ENCODE measurements at places on chromosomes 4 and X. TPM values are rescaled to one million over a fixed set of nuclear protein-coding genes. Genes with fewer than 3 reads are reported as not detected.
A peak's percentile ranks its signal among the peaks of the same experiment; 100 is the strongest.

GRCh38 chr4:78749972-78750727 lies 26.0 kb upstream of the BMP2K start:
- ATAC-seq = no peak

DNA sequence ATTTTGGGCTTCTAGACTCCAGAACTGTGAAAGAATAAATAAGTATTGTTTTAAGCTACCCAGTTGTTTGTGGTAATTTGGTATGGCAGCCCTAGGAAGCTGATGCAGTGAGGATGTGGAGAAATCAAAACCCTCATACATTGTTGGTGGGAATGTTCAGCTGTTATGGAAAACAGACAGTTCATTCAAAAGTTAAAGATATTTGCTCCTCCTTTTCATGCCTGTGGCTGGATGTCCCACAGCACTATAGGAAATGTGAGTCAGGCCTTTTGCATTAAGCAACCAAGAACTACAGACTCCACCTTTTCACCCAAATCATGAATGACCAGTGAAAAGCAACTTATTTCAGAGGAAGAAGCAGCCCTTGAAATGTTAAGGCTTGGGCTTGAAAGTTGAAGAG lies 6.7 kb downstream of the BBS12 start:
- ATAC-seq = no peak

GRCh38 chrX:97691901-97692455 lies 808.3 kb downstream of the RPA4 start:
- no peak for ATAC-seq

GDI1 gene
- total RNA-seq = 128 TPM

CPZ gene
- total RNA-seq = 7.5 TPM

GRCh38 chr4:125944966-125945365 lies 630.2 kb downstream of the FAT4 start:
- ATAC-seq = no peak

ABCG2 gene
- total RNA-seq = 5.0 TPM

H2BW2 gene
- total RNA-seq = not detected

GRCh38 chr4:114941503-114941902 lies 171.9 kb downstream of the NDST4 start:
- ATAC-seq = no peak

DNA sequence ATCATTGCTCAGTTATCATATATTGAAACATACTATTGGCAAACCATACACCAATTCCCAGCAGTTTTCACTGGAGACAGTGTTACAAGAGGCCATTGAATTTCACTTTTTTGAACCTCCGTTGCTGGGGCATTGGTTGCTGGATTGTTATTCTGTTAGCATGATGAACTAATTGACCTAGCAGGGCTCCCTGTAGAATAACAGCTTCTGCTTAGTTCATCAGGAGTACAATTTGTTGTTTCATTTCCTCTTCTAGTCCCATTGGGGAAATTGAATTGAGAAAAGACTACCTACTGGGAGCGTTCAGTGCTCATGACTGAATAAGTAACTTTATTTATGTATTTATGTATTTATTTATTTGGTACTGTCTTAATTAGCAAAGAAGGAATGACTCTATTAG lies 151.6 kb downstream of the SLIT2 start:
- ATAC-seq = no peak

GRCh38 chr4:176741253-176741652 lies 51.5 kb downstream of the VEGFC start:
- no peak for ATAC-seq

GRCh38 chr4:143407474-143407873 lies 70.8 kb downstream of the GAB1 start:
- no peak for ATAC-seq

DNA sequence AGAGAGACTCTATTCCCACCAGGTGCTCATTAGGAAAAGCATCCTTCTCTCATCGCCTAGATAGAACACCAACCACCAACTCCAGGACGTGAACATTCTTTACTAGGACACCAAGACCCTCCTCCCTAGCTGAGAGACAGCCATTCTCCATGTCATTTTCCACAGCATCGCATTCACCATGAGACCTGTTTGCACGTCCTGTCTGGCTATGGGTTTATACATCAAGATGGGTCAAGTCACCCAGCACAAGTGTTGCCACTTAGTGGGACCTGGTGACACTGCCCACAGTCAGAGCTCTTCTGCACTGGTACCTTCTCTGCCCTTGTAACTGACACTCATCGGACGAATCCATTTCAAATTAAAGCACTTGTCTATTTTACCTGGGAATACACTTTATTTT lies 17.5 kb downstream of the LRP2BP start:
- no peak for ATAC-seq

LONRF3 gene
- 15.5 TPM for total RNA-seq

GRCh38 chr4:149891426-149891825 lies 75.8 kb upstream of the IQCM start:
- ATAC-seq = no peak

DNA sequence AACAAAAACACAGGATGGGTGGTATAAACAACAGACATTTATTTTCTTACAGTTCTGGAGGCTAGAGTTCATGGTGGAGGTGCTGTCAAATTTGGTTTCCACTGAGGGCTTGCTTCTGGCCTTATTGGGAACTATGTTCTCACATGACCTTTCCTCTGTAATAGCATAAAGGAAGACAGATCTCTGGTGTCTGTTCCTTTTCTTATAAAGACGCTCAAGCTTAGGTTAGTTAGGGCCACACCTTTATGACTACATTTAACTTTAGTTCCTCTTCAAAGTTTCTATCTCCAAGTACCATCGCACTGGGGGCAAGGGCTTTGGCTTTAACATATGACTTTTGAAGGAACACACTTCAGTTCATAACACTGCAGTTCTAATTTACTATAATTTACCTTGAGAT lies 543.8 kb upstream of the CPEB2 start:
- no peak for ATAC-seq

DNA sequence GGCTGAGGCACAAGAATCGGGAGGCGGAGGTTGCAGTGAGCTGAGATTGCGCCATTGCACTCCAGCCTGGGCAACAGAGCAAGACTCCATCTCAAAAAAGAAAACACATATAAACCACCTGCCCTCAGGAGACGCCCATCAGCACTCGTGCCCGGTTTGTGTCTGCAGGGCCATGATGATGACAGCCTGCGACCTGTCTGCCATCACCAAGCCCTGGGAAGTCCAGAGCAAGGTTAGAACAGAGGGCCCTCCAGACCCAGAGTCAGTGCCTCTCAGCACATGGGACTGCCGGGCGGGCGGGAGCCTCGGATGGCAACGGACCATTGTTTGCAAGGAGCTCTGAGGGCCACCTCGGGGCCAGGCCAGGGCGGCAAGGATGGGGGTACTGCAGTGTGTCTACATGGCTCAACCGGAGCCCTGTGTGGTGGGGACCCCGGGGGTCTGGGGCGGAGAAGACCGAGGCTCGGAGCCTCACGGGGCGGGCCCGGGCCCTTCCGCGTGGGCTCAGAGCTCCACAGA lies 9.3 kb downstream of the ATP5ME start:
- ATAC-seq = no peak

GRCh38 chr4:124105212-124105611 lies 607.3 kb downstream of the ANKRD50 start:
- no peak for ATAC-seq

DNA sequence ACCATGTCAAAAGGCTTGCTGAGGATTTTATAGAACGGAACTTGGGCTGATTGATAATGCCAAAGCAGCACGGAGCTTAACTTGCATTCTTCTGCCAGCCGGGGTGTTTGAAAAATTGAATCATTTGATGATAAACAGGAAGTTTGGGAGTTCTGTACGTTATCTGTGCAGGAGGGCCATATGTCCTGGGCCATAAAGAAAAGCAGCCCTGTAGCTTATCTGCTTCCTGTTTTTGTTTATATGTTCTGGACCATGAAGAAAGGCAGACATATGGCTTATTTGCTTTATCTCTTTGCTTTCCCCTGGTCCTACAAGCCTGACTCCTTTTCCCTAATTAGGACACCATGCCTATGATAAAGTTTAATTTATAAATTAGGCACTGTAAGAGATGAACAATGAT lies 62.4 kb downstream of the HOPX start:
- ATAC-seq = no peak

SLIT2 gene
- 83.6 TPM for total RNA-seq

TBC1D8B gene
- 4.0 TPM for total RNA-seq

DNA sequence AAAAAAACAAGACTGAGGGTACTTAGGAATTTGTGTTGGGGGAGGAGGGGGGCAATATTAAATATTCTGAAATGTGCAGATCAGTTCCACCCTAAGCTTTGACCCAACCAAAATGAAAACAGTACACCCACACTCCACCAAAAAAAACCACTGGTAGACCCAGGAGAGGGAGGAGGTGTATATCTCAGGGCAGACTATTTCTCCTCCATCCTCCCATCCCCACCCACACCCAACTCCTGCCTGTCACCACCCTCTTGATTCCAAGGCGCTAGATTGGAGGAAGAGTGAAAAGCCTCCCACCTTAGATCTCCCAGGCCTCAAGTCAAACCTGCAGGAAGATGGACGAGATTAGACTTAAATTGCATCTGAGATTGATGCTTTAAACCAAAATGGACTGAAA lies 76.6 kb upstream of the SRD5A3 start:
- ATAC-seq = no peak

GLRB gene
- 1.6 TPM for total RNA-seq

MAGEA12 gene
- total RNA-seq = not detected

GUF1 gene
- 14.7 TPM for total RNA-seq

DNA sequence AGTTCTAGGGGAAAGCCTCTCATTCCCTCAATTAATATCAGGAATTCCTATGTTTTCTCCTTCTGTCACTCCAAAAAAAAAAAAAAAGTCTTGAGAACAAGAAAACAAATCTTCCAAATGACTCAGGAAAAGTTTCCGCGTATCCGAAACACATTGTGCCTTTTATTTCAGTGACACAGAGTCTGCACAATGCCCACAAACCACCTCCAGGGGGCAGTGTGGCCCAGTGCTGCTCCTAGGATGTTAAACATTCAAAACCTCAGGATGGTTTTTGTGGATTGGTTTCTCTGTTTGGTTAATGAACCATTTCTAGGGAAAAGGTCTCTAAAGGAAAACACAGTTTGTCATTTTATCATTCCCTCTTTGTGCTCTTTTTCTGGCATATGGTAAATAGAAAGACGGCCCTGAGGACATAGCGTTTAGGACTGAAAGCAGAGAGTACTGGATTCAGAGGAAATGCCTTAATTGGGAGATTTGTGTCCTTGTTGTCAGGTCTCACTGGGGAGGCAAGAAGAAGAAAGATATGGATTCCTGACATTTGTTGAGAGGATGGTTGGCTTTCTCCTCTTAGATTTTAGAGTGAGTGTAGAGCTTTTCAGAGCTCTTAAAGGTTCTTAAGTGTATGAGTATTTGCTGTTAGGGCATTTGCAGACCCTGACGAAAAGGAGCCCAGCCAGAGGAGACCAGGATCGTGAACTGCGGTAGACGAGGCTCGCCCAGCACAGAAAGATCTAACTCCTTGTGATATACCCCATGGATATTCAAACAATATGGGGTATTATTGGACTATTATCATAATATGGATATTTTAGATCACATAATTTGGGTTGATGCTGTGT lies 65.7 kb upstream of the MAP9 start:
- peak; percentile 87 for ATAC-seq

RNF128 gene
- total RNA-seq = 0.72 TPM

GABRG1 gene
- total RNA-seq = not detected

DNA sequence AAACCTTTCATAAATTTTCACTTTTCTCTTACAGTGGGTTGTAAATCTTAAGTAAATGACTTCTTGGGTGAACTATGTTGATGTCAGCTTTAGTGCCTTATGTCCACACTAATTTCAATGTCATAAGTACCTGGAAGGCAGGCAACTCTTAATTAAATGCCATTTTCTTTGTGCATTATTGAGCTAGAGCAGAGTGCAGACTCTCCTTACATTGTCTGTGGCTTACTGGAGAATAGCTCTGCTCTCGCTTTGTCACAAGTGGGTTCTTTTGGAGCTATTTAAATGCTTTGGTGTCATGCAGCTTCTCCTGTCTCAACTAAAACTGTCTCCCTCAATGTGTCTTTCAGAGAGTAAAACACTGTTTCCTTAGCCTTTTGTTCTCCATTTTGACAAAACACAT lies 411.6 kb downstream of the STIM2 start:
- ATAC-seq = no peak

GRCh38 chr4:75180217-75180616 lies 247.3 kb downstream of the PARM1 start:
- ATAC-seq = no peak

CTAG1B gene
- total RNA-seq = not detected

GRCh38 chrX:24186483-24186882 lies 37.0 kb downstream of the ZFX start:
- ATAC-seq = no peak

MAP3K15 gene
- total RNA-seq = not detected

DNA sequence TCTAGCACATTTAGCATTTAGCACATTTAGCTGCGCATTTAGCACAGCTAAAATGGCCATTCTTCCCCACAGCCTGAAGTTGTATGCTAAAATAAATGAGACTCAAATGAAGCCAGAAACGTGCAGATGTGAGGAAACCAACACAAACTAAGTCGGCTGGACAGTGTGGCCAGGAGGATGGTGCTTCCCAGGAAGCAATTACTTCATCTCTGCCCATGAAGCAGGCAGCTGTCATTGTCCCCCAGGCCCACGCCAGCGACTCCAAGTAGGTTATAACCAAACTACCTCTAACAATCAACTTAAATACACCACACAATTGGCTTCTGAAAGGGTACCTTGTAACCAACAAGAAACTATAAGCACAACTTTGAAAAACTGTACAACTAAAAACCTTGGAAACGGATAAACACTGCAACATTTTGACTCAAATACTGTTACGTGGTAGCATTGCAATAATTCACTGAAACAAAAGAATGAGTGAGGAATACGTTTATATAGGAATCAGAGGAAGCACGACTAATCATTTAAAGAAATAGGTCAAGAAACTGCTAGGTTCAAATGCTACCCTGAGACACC lies 39.2 kb downstream of the AFAP1 start:
- ATAC-seq = no peak

DNA sequence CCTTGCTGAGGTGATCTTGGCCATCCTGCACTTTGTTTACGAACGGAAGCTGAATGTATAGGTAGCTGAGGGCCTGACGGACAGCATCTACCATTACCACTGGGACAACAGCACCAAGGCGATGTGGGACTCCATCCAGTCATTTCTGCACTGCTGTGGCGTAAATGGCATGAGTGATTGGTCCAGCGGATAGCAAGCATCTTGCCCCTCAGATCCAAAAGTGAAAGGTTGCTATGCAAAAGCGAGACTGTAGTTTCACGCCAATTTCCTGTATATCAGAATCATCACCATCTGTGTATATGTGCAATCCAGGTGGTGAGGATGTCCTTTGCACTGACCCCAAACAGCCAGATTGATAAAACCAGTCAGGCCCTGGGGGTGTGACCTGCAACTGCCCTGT lies 4.2 kb upstream of the PYURF start:
- no peak for ATAC-seq

- no peak for ATAC-seq
These were observed 19.6 kb downstream of the CAMK2D start for GRCh38 chr4:113741956-113742355.
